Activated CD8-positive, alpha-beta T cell treated with anti-CD3 and anti-CD28 coated beads, Interleukin-2, amount 10 ng/mL, durations not matched to agents 7 days and 5 days (primary cell): ENCODE measurements at places on chromosomes 5 and 9. TPM values are rescaled to one million over a fixed set of nuclear protein-coding genes. Genes with fewer than 3 reads are reported as not detected.

The FAM78A gene
- 99.2 TPM for total RNA-seq

- H3K4me3 ChIP-seq, result peak overlapping the region; percentile 76
- H3K36me3 ChIP-seq, result peaks cover 3% of the 10 kb centered on the region
- peak; percentile 63 for DNase-seq
- no peaks in the 10 kb centered on the region for H3K27me3 ChIP-seq
Measured at GRCh38 chr9:112751056-112751795, 666 bp downstream of the SNX30 start.

- H3K36me3 ChIP-seq, result peaks cover 2% of the 10 kb centered on the region
- no peak overlapping the region for H3K27ac ChIP-seq
- no peak overlapping the region for H3K4me3 ChIP-seq
- H3K4me1 ChIP-seq, result peaks cover 6% of the 10 kb centered on the region
Measured at GRCh38 chr9:107484117-107484723, 5.3 kb downstream of the KLF4 start.

The FOXD4 gene
- total RNA-seq, result not detected

GRCh38 chr5:155767470-155767869, 559.5 kb upstream of the SGCD start:
- H3K36me3 ChIP-seq, result no peaks in the 10 kb centered on the region
- DNase-seq, result no peak
- no peaks in the 10 kb centered on the region for H3K27me3 ChIP-seq
- no peak overlapping the region for H3K4me3 ChIP-seq
- H3K4me1 ChIP-seq, result no peaks in the 10 kb centered on the region

The BICD2 gene
- total RNA-seq, result 32.5 TPM

The C5 gene
- total RNA-seq, result 1.3 TPM

DNA sequence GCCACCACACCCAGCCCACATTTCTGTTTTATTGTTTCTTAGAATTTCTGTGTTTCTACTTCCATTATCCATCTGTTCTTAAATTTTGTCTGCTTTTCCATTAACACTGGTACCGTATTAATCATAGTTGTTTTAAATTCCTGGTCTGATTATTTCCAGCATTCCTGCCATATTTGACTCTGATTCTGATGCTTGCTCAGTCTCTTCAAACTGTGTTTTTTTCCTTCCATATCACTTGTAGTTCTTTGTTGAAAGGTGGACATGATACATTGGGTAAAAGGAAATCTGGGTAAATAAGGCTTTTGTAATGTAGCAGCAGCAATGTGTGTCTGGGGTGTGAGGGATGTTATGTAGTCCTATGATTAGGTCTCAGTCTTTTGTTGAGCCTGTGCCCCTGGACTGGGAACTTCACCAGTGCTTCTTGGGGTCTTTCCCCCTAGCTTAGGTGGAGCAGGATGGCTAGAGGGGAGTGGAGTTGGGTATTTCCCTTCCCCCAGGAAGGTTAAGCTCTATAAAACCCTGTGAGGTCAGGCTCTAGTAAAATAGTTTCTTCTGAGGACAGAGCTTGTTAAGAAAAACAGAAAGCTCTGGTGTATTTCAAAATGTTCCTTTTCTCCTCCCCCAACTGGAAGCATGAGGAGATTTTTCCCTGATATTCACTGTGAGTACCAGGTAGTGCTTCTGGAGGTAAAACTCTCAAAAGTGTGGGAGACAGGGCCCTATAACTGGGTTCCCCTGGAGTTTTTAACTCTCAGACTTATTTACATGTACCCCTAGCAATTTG, 10.1 kb upstream of the TMOD1 start:
- no peak overlapping the region for H3K27ac ChIP-seq
- H3K36me3 ChIP-seq, result peaks cover 31% of the 10 kb centered on the region
- H3K4me1 ChIP-seq, result no peaks in the 10 kb centered on the region
- no peaks in the 10 kb centered on the region for H3K27me3 ChIP-seq
- no peak overlapping the region for H3K4me3 ChIP-seq

The LARP1 gene
- 201 TPM for total RNA-seq
